ENCODE measurements at places on chromosomes 1 and 21.
A peak's percentile ranks its signal among the peaks of the same experiment; 100 is the strongest.

- DNase-seq, result no peak
Measured at GRCh38 chr21:44255511-44255981, 6.2 kb downstream of the DNMT3L start.

GRCh38 chr21:44517175-44517899 lies 22.7 kb downstream of the KRTAP10-1 start:
- peak; percentile 56 for DNase-seq

GRCh38 chr1:9735800-9736199 lies 84.3 kb downstream of the PIK3CD start:
- DNase-seq, result no peak

DNA sequence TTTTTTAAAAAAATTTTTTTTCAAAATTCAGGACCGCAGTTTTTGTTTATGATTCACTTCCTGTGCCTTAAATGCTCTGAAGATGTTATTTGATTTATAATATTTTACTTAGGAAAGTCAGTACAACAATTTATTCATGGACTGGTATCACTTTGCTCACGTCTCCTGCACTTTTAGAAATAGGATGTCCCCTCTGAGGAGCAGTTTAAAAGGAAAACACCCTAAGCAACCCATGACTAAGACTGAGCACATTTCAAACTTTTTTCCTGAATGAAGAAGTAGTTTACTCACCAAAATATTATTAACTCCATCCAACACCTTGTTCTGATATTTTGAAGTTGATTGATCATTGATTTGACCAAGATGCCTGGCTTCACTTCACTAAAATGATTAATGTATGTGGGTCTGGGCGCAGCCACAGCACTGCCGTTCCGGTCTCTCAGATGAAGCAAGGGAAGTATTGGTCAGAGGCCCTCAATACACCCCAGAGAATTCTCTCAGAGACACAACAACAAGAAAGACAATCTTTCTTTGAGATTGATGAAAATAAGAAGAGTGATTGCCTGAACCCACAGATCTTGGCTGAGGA lies 223.9 kb downstream of the TGFB2 start:
- DNase-seq, result no peak

DNA sequence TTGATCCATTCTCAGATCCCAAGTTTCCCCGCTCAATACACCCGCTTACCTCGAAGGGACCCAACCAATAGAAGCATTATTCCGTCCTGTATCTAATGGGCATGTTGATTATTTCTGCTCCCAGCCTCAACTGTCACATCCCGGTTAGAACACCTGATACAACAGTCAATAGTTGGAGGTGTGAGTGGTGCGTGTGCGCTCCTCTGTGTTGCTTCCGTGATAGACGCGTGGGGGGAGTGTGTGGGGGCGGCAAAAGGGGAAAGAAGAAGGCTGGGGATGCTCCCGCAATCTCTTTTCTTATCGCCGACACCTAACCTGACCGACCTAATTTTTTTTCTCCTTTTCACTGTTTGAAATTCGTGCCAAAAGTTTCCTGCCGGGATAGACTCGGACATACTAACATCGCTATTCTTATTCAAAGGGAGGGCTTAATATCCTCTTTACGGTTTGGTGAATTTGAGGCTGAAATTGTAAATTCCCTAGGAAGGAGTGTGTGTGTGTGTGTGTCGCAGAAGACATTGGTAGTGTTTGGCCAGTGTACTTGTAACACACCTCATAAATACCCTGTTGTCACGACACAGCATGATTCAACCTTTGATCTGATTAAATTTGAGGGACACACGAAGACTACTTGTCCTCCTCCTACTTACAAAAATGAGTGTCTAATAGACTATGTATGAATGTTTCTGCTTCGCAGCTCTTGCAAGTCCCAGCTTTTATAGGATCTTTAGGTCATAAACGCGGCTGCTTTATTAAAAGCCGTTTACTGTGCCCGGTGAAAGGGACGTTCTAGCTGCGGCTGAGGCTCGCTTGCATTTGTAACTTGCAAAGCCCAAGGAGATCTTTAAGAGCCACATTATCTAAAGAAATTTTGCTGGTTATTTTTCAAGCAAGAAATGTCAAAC lies 1.5 kb upstream of the PROX1 start:
- DNase-seq, result no peak

GRCh38 chr1:108897865-108898720 lies 21.3 kb downstream of the GPSM2 start:
- DNase-seq, result no peak

DNA sequence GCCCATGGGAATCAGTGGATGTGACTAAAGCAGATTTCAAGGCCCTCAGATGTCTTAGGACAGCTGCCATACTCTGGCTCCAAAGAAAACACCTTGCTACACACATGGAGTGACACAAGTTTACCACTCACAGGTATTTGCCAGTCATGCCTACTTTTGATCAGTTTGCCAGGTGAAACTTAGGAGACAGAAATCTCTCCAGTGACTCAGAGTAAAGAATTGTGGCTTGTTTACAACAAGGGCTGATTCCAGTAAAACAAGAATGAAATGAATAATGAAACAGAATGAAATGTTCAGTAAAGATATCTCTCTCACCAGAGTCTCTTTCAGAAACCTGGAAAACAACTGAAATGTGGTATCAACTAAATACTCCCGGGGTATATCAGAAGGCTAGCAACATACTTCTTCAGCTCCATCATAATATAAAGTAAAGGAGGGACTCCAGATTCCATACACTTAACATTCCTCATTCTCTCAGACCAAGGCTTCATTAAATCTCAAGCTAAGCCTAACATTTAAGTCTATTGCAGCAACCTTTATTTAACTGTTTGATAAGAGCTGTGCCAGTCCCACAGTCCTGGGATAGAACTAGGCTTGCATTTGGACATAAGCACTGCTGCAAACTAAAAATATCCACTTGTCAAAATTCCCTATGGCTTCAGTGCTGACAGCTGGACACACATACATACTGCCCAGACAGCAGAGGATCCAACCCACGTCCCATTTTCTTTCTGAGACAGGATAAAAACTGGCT lies 143.3 kb downstream of the SIPA1L2 start:
- DNase-seq, result no peak

- DNase-seq, result no peak
Measured at GRCh38 chr21:27475363-27475955, 508.6 kb upstream of the ADAMTS5 start.

- DNase-seq, result no peak
Measured at GRCh38 chr1:232414100-232414499, 215.8 kb downstream of the SIPA1L2 start.

GRCh38 chr1:112536561-112536960 lies 27.8 kb downstream of the WNT2B start:
- no peak for DNase-seq

DNA sequence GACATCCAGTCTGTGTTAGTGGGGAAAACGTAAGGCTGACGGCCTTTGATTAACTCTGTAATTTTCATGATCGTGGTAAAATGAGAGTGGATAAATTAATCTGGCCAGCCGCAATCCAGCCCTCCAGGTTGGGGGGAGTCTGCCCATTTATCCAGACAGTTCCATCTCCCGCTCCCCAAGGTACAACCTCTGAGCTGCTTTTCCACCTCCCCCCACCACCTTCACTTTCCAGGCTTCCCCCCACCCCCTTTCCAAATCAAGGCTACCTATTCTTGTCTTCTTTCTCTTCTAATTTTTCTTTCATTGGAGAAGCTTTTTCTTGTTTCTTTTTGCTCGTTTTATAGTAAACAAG lies 6.0 kb downstream of the MIER1 start:
- DNase-seq, result no peak

GRCh38 chr1:38784452-38785284 lies 74.9 kb downstream of the RRAGC start:
- DNase-seq, result no peak

GRCh38 chr1:171107262-171107940 lies 16.7 kb downstream of the FMO3 start:
- DNase-seq, result no peak

DNA sequence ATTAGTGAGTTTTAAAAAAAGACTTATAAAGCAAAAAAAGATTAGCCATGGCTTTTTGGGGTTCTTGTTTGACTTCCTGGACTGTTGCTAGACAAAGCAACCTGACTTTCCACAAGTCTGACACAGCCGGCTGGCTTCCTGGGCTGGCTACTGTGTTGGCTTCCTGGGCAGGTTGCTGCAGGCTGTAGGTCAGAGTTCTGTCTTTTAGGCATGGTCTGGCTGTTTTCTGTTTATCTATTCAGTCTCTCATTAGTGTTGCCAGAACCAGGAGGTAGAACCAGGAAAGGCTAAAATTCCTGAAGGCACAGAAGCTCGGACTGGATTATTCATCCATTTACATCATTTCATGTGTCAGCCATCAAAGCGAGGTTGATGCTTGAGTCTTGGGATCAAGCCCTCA lies 88.6 kb upstream of the SLC35F3 start:
- DNase-seq, result no peak

GRCh38 chr1:186569856-186570255 lies 108.9 kb upstream of the PDC start:
- no peak for DNase-seq

DNA sequence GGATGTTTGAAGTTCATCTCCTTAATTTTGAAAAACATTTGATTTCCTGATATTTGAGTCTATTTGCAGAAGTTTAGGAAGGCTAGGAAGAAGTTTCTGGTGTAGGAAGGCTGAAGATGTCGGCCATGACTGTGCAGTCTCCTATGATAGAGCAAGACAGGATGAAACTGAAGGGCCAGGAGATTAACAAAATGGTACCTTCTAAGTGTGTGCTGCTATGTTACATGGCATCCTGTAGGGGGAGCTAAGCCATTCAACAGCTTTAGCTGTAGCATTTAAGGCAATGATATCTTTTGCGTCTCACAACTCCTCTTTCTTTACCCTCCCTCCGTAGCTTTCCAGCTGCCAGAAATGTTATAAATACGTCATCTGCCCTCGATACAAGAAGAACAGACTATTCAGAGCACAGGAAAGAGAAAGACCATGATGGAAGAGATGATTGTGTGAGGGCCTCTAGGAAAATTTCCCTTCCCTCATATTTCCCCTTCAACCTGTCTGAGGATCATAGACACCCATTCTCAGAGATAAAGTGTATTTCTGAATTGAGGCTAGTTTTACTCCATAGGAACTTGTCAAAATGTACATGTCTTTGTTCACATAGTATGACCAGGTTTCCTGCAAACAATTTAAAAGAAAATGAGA lies 61.1 kb downstream of the XCL1 start:
- no peak for DNase-seq

DNA sequence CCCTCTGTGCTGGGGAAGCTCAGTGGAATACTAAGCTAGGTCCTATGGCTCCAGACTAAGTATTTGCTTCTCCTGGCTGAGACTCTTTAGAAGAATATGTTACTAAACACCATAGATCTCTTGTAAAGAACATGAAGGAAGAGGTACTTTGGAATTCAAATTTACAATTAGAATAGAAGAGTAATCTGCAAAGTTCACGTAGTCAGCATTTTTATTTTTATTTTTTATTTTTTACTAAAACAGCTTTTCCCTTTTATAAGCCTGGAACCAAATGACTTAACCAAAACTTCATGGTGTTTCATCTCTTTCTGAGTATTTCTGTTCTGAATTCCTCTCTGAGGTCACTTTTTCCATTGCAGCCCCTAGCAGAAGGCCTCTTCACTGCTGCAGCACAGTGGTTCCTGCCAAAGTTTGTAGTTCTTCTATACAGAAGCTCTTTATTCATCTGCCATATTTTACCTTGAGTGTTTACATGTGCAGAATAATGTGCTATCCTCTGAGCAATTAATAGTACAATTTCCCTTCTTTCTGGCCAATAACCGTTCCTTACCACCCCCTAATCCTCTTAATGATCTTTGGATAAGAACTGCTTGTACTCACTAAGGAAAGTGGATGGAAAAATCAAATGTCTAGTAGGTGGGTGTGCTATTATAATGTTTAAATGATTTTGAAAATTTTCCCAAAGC lies 27.2 kb downstream of the TSEN15 start:
- no peak for DNase-seq

DNA sequence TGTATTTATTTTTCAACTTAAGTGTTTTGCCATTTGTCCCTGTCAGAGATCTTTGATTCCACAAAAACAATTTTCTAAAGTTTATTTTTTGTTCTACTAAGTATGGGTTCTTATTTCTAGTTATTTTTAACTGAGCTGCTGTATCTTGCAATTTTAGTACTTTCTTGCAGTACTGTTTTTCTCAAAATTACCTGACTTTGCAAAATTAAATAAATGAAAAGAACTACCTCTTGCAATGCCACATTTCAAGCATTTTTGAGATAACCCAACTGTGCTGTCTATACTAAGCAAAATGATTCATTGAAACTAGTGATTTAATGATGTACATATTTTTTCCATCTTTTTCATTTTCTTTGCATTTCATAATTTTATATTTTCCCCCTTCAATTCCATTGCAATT lies 71.5 kb upstream of the ADGRL2 start:
- DNase-seq, result no peak

All from stimulated activated CD4-positive, alpha-beta T cell treated with anti-CD3 and anti-CD28 coated beads, Interleukin-1b, Interleukin-23, amount 100 ng/mL, for 48 hours (primary cell).